Pons (tissue), 1 donor: ENCODE measurements at places on chromosomes 4 and X.

GRCh38 chr4:110510955-110511544 is 35.1 kb downstream of the ENPEP start:
- DNase-seq = peak; percentile 85

DNA sequence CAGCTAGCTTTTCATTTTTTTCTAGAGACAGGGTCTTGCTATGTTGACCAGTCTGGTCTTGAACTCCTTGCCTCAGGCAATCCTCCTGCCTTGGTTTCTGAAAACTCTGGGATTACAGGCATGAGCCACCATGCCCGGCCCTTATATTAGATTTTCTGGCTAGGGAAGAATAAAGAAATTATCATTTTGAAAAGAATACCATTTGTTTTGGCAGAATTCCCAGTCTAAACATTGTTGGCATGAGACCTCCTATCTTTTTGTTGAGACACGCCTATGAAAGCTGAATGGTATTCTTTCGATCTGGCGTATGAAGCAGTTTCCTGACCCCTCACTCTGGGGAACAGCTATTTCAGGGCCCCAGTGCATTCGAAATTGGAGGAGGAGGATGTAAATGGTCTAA is 107.0 kb downstream of the REPS2 start:
- DNase-seq = no peak

- peak; percentile 70 for DNase-seq
Measured at GRCh38 chr4:3529363-3529762, 2.9 kb downstream of the LRPAP1 start.

DNA sequence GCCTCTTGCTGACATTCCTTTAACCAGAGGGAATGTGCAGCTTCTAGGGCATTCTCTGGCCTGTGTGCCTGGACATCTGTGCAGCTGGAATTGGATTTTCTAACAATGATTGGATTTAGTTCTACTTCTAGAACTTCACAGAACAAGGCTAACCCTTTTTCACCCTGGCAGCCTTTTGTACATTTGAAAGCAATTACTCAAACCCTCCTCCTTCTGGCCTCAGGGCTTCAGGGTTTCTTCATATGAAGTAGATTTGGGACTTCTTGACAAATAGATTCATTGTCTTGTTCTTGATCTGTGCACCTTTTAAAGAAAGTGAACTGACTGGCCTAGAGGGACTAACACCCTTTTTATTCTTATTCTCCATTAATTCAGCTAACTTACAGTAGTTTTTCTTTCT is 30.1 kb downstream of the SPATA18 start:
- no peak for DNase-seq
